ENCODE measurements at places on chromosomes 1 and 21.

GRCh38 chr1:222976453-222976852 is 161.6 kb downstream of the DISP1 start:
- no peak for DNase-seq

GRCh38 chr1:167344112-167344511 is 123.4 kb downstream of the POU2F1 start:
- no peak for DNase-seq

DNA sequence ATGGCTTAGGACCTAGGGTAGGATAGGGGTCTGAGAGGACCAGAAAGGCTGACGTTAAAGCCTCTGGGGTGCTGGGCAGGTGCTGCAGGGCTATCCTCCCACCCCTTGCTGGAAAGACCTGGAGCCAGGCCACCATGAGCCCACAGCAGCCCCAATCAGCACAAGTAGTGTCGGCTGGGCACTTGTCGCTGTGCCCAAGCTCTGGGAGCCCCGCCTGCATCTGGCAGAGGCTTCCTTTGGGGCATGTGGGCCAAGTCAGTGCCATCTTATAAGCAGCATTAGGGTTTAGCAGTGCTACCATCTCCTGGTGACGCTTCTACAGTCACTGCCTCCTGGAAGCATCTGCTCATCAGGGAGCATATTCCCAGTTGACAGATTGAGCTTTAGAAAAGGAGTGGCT is 31.3 kb downstream of the MAN1C1 start:
- DNase-seq: no peak

DNA sequence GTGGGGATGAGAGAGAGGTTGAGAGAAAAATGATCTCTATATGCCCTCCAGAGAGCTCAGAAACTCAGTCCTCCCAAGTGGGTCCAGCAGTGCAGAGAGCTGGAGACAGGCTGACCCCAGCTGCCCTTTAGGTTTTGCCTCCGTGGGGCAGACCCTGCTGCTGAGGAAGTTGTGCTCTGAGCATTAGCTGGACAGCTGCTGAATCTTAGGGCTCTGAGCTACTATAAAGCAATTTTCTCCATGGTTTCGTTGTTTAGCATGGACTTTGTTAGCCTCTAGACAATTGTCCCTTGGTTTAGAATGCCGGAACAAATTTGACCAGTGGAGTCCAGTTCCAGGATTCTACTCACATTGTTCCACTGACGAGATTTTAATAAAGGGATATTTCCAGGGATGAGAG is 22.1 kb downstream of the BATF3 start:
- DNase-seq: no peak
